Stimulated activated CD4-positive, alpha-beta T cell treated with anti-CD3 and anti-CD28 coated beads, TNF-alpha, amount 100 ng/mL, for 1 hour (primary cell): ENCODE measurements at places on chromosomes 5 and 9.
A peak's percentile ranks its signal among the peaks of the same experiment; 100 is the strongest.

DNA sequence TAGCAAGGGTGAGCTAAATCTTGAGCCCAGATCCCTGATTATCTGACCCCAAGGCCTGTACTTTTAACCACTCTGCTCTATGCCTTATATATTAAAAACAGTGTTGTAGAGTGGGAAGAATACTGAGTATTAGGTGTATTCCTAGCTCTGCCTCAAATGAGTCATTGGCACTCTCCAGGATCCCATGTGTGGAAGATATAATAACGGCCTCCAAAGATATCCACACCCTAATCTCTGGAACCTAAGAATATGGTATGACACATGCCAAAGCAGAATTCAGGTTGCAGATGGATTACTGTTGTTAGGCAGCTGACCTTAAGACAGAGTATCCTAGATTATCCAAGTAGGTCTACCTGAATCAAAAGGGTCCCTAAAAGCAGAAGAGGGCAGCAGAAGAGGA, 110.8 kb downstream of the ADRB2 start:
- no peak for DNase-seq

DNA sequence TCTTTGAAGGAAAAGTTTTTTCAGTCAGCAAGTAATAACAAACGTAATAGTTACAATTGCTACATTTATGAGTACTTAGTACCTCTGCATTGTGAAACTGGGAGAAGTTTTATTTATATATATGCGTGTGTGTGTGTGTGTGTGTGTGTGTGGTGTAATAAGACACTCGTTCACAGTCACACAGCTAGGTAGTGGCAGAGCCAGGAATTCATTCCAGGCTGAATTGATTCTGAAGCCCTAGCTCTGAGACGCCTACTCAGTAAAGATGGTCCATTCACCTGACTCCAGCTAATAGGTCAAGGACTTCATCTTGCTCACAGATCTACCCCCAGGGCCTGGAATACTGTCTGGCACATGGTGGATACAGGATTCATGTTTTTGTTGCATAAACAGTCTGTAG, 13.6 kb upstream of the CAST start:
- no peak for DNase-seq

GRCh38 chr5:141872496-141873356, 5.5 kb downstream of the PCDH1 start:
- DNase-seq, result no peak

- DNase-seq, result no peak
These were observed 840.2 kb upstream of the C9orf72 start for GRCh38 chr9:28413471-28413870.

DNA sequence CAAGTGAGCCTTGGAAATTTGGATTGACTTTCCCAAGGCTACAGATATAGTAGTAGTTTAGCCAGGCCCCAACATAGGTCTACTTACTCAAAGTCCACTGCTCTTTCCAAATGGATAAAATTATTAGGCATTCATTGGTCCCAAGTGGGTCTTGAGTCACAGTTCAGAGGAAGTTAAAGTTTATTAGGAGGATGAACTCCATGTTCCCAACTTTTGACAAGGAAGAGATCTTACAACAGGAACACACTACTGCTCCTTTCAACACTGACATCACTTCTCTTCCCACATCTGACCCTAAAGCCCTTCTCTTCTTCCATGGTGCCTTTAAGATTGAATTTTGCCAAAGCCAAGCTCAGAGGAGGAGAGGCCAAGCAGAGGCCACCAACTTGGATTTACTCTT, 234.5 kb upstream of the TRIM32 start:
- DNase-seq, result no peak

DNA sequence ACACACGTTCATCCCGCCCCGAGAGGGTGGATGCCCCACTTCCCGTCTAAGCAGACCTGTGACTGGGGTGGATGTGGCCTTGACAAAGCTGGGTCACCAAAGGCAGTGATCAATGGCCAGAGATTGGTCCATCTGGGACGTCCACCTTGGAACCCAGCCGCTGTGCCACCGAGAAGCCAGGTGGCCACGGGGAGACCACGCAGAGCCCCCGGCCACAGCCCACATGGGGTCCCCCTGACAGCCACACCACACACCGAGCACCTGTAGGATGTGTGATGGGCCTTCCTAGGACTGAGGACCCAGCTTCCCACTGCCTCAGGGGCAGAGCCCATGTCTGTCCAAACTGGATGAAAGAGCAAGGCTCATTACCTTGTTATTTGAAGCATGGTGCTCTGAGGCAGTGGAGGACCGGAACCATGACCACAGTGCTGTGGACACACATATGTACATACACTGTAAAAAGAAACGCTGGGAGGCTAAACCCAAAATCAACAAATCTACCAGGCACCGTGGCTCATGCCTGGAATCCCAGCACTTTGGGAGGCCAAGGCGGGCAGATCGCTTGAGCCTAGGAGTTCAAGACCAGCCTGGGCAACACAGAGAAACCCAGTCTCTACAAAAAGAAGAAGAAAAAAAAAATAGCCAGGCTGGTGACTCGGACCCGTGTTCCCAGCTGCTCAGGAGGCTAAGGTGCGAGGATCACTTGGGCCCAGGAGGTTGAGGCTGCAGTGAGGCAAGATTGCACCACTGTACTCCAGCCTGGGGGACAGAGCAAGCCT, 50.1 kb downstream of the MRPL36 start:
- DNase-seq, result no peak

DNA sequence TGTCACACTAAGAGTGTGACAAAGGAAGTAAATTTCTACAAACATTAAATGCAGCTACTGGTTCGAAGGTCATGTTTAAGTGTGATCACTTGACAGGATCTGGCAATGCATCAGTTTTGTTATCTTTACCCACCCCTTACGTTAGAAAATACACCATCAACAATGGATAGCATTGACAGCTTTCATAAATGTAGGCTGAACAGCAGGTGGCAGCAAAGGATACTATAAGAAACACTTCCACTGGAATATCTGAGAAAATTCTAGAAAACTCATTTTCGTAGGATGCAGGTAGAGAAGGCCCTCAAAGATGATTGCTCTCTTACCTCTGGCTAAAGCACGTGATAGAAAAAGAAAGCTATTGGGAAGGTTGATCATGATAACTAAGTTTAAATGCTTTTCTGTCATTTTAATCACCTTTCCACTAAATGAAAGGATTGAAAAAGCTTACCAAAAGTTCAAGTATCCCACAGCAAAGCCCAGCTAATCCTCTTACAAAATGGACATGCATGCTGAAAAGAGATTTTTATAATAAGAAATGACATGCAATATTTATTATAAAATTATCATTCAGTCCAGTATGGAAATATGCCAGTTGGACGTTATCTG, 292.5 kb downstream of the PARP8 start:
- DNase-seq, result no peak

GRCh38 chr9:133768859-133769510, 30.8 kb upstream of the SARDH start:
- no peak for DNase-seq

GRCh38 chr5:44294516-44294915, 94.7 kb downstream of the FGF10 start:
- DNase-seq, result no peak

DNA sequence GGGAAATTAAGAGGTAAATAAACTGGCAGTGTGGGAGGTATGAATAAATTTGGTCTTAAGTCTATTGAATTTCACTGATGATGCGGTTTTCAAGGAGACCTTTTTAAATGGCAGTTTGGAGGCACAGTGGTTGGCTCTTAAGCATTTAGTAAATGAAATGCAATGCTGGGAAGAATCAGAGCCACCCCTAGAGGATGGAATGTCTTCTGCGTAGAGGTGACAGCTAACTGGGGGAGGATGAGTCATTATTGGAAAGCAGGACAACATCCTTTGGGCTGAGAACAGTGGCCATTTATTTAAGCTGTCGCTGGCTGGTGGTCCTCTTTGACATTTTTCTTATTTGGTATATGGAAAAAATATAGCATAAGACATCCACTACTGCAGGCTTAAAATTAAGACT, 163.2 kb downstream of the SH3GL2 start:
- DNase-seq, result no peak

GRCh38 chr9:91273853-91274552, 87.7 kb downstream of the AUH start:
- no peak for DNase-seq

DNA sequence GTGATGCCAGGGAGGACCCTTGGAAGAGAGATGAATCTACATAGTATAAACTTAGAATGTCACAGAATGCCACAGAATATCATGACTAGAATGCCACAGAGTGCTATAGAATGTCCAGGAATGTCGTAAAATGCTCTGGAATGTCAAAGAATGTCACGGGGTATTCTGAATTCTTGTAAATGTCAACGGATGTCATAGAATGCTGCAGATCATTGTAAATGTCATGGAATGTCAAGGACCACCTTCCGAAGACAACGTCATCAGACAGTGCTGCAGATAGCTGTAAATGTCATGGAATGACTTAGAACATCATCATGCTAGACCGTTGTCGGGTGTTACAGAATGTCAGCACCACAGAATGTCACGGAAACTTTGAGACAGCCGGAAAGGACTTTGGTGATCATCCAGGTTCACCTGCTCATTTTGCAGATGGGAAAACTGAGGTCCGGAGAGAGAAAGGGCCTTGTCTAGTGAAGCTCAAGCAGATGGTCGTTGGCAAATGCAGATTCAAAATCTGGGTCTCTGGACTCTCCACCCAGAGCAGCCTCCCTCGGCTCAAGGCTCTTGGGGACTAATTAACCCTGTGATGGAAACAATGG, 117.1 kb downstream of the LHX2 start:
- no peak for DNase-seq

DNA sequence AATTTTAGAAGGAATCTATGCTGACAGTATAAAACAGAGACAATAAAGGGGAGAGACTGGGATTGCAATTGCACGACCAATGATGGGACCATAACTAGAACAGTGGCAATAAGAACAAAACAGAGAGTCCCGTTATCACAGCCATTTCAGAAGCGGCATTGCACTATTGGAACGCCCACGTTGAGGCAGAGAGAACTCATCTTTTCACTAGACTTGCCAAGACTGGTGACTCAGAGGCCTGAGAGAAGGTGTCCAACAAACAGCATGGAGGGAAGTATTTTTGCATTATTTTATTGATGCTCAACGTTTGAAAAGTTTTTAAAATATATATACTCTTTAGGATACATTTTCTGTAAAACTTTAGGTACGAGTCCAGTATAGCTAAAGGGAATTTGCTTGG, 737.7 kb downstream of the TLE1 start:
- no peak for DNase-seq

DNA sequence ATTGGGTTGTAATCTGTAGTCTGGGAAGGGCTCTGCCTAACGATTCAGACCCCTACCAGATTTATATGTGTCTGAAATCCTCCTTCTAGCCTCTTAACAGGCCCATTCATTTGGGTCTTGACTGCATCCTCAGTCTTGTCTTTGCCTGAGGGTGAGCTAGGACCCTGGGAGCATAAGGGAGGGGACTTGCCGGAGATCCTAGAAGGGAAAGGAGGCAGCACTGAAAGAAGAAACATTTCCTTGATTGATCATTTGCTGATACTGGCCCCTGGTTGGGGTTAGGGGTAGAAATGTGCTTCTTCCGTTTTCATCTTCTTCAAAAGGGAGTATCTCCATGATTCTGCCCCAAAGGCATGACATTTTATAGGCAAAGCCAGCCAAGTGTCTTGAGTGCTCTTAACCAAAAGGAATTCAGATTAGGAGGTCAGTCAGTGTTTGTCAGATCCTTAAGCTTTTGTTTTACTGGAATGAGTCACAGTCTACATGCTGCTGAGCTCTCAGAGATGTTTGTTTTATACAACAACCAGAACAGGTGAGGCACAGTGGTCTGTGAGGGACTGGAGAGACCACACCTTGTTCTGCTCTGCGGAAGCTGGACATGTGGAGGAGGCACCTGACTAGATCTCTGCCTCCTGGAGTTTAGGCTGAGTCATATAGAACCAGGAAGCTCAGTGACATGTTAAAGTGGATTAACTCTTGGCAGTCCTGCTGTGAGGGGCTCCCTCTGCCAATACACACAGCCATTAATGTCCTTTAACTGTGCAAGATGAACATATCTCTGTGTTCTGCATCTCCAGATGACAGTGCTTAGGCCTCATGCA, 37.7 kb downstream of the PCDHAC2 start:
- DNase-seq, result no peak

- DNase-seq, result no peak
These were observed 288.7 kb downstream of the FBXL17 start for GRCh38 chr5:108093186-108093585.

DNA sequence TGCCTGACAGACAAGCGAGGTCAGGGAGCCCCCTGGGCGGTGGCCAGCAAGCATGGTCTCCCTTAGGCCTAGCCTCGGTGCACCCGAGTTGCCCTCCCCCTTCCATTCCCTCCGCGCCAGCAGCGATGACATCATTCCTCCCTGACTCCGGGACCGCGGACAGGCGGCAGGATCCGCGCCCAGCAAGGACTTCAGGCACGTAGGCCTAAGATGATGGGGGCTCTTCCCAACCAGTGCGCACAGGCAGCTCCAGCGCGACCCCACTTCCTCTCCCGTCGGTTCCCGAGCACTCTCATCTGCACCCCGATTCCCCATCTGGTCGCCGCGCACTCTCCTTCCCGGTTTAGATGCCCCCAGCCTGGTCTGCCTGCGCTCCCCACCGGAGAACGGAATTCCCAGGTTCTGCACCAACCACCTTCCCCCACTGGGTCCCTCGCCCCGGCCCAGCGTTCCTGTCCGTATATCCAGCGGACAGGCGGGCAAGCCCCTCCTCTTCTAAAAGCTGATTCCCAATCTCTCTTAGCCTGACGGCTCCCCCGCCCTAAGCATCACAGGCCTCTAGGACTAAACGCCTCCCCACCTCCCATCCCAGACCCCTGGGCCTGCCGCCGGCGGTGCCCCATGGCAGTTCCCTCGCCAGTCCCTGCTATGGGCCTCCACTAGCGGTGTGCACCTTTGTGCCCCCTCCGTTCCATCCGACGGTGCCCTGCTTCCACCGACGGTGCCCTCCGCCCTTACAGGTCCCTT, 931 bp downstream of the FAM219A start:
- peak; percentile 4 for DNase-seq

DNA sequence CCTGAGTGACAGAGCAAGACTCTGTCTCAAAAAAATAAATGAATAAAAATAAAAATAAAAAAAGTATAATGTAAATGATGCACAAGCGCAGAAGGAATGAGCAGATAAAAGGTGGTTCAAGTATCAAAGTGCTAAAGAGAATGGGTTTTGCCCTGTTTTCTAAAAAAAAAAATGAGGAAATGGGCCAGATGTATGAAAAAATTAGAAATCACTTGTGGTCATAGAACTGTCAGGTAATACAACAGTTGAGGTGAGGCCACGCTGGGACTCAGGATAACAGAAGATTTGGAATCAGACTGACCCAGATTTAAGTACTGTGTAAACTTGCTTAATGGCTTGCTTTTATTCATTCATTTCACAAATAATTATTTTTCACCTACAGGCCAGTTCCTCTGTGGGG, 69.8 kb downstream of the MAPKAP1 start:
- no peak for DNase-seq

- no peak for DNase-seq
These were observed 25.1 kb downstream of the GDNF start for GRCh38 chr5:37814699-37815098.

- no peak for DNase-seq
These were observed 37.8 kb downstream of the CDH10 start for GRCh38 chr5:24606971-24607370.
